Daoy (cell line): ENCODE measurements at places on chromosomes 12 and 14.
A peak's percentile ranks its signal among the peaks of the same experiment; 100 is the strongest.

DNA sequence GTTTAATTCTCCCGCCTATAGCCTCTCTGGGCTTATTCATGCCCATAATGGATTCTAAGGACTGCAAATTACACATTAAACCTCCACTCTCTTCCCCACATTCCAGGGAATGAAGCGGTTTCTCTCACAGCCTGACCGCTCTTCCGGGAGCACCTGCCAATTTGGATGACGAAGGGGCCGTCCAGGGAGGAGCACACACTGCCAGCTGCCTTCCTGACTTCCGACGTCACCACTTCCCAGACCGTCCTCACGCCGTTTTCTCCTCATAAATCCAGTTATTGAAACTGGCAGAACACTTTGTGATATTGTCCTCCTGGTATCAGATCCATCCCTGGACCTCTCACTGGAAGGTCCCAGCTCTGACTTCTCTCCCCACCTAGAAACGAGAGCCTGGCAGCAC, 87.6 kb downstream of the GCH1 start:
- no peak for DNase-seq

- no peak for DNase-seq
Measured at GRCh38 chr14:74658535-74659131, 46.6 kb upstream of the LTBP2 start.

DNA sequence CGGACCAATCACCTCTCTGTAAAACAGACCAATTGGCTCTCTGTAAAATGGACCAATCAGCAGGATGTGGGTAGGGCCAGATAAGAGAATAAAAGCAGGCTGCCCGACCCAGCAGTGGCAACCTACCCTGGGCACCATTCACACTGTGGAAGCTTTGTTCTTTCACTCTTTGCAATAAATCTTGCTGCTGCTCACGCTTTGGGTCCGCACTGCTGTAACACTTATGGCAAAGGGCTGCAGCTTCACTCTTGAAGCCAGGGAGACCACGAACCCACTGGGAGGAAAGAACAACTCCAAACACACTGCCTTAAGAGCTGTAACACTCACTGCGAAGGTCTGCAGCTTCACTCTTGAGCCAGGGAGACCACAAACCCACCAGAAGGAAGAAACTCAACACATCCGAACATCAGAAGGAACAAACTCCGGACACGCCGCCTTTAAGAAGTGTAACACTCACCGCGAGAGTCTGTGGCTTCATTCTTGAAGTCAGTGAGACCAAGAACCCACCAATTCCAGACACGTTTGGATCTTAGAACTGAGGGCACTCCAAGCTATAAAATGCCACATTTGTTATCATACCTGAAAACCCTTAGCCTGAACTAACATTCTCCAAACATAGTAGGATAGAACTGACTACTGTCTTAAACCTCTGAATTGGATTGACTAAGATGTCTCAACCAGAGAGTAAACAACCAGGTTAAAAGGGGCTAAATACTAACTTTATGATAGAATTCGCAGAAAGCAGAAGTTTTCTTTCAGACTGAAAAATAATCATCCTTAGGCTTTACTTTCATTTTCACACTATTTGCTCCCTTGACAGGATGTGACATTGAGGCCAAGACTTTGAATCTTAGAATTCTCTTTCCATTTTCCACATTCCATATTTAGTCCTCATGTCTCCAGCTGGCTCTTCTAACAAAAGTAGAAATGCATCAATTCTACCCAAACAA, 33.6 kb downstream of the CDKL1 start:
- no peak for DNase-seq

GRCh38 chr12:87303396-87304012, 725.7 kb downstream of the C12orf50 start:
- DNase-seq: no peak

DNA sequence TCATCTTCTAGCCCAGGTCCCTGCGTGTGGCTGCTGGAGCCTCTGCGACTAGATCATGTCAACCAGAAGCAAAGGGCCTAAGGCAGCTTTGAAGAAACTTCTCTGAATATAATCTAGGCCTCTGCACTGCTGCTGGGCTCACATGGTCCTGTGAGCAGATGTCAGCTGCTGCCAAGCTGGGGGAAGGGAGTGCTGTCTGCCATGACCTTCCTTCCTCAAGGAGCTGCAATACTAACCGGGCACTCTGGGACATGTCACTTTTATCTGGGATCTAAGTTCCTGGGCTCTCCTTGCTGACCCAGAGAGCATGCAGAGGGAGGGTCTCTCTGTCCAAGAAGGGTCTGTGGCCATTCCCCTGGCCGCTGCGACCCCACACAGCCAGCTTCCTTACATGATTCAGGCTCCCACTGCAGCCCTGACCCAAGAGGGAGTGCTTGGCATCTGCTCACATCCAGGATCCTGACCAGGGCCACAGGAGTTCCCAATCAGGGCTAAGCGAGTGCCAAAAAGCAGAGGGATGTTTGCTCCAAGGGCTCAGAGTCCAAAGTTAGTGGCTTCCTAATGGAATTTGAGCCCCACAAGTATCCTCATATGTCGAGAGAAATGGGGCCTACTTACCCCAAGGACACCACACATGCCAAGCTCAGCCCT, 74.0 kb downstream of the PLEKHG3 start:
- no peak for DNase-seq

GRCh38 chr12:6038160-6038559, 86.3 kb downstream of the VWF start:
- DNase-seq: peak; percentile 85

DNA sequence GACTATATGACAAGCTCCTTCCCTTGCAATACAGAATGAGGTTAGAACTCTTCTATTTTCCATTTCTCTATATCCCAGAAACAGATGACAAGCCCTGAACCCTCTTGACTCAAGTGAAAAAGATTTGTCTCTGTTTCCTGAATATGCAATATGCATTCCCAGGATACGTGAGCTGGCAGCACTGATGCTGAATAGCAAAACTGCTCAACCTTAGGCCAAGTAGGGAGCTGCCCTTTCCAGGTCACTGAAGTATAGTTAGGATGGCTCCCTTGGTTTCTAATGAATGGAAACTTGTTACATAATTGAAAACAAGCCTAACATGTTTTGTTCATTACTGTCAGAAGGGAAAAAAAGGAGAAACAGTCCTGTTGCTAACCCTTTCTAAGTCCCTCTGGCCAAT, 47.9 kb upstream of the PLEKHG7 start:
- no peak for DNase-seq

DNA sequence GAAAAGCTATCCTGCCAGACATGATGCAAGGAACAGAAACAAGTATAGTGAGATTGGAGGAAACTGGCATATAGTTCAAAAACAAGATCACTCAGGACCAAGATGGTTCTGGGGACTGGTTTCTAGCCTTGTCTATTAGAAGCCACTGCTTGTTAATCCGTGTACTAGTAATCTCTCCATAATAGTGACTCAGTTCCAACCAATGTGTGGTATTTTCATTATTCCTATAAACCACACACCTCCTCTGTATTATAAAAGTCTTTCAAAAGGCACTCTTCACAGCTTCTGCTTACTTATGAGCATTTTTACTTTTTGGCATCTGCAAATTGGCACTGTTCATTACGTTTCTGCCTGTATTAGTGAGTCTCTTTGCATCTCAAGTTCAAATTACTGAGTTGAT, 140.3 kb downstream of the SLC6A15 start:
- no peak for DNase-seq

DNA sequence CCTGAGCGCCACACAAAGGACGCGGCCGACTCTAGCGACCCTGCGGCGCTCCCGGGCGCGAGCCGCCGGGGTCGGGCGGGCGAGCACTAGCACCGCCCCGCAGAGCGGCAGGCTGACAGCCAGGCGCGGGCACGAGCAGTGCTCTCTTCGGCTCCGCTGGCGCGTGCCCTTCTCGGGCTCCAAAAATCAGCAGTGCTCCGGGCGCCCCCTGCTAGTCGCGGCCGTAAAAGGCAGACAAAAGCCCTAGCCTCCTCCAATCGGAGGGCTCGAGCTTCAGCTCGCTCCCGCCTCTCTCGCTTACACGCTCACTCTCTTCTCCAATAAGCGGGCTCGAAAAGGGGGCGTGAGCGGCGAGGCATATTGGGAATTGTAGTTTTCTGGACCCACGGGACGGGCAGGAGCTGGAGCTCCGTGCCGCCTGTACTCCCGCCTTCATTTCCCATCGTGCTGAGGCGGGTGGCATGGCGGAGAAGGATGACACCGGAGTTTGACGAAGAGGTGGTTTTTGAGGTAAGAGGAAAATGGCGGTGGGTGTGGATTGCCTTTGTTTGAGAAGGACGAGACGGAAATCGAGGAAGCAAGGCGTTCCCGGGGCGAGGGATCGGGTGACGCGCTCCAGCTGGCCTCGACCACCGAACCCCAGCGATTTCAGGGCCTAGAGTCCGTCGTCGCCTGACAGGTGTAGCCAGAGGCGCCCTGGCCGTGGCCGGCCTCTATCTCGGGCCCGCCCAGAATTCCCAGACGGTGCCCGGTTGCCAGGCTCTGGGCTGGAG, at the start of the genes FGD6 and VEZT:
TSS of gene FGD6 (minus strand) at position 91 of the 773 bp plus-strand sequence. CDS start 227 bp downstream, outside the sequence.
TSS of gene VEZT (plus strand) at position 431 of the 773 bp plus-strand sequence. CDS start at position 475, 44 bp downstream.
- peak; percentile 99 for DNase-seq

- no peak for DNase-seq
Measured at GRCh38 chr12:14317362-14318146, 47.9 kb upstream of the ATF7IP start.

GRCh38 chr12:6200256-6201212, at the start of gene CD9:
CD9 (plus strand) TSS chr12:6200400; CDS start chr12:6200500, 100 bp downstream.
- peak; percentile 67 for DNase-seq

DNA sequence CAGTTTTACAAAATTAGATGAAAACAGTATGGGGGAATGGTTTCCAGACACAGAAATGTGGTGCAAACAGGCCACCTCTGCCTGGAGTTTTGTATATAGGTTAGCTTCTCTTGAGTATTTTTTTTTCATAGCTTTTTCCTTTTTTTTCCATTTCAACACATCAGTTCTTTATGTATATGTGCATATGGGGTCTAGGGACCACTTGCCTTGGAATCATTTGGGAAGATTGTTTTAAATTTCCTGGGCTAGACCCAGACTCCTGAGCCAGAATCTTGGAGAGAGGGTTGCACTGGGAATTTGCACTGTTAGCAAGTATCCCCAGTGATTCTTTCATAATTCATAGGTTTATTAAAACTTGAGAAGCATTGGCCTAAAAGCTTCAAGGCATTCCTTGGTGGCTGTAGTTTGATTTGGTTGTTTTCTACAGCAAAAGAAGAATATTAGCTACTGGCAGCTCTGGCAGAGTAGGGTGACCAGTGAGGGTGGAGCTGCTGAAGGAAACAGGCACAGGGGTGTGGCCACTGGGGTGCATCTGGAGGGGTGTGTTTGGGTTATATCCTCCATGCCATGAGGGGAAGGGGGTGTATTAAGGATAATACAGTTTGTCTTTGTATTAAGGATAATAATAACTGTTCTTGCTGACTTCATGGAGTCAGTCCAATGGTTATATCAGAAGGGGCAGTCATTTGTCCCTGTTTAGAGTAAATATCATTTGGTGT, 22.8 kb downstream of the PPP1R36 start:
- no peak for DNase-seq

GRCh38 chr12:84508851-84509260, 403.7 kb downstream of the SLC6A15 start:
- no peak for DNase-seq

- DNase-seq: no peak
Measured at GRCh38 chr12:2435511-2435910, 359.3 kb upstream of the FKBP4 start.

- DNase-seq: no peak
Measured at GRCh38 chr14:103526247-103526913, 2.6 kb upstream of the TRMT61A start.

DNA sequence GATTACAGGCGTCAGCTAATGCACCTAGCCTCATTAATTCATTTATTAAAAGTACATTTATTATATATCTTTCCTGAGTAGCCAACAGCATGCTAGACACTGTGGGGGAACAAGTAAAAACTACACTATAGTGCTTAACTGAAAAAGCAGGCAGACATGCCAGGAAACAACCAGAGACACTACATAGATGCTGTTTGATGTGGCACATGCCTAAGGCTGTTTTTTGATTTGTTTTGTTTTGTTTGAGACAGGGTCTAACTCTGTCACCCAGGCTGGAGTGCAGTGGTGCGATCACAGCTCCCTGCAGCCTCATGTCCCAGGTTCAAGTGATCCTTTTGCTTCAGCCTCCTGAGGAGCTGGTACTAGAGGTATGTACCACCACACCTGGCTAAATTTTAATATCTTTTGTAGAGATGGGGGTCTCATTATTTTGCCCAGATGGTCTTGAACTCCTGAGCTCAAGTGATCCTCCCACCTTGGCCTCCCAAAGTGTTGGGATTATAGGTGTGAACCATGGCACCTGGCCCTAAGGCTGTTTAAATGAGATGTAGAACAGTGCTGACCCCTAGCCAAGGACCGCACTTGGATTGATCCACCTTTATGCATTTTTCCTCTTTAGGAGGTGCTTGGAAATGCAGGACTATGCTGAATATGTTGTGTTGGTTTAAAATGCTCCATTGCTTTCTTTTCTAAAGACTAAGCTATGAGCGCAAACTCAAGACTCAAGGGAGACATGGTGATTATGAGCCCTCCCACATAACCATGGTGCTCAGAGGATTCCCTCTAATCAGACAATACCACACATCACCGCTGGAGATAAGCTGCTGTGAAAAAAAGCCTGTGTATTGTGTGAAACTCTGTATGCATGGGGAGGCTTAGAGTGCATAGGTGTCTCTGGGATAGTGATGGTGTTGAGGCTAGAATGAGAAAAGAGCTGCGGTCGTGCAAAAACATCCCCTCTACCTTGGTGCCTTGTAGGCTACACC, 10.5 kb upstream of the C14orf93 start:
- no peak for DNase-seq

DNA sequence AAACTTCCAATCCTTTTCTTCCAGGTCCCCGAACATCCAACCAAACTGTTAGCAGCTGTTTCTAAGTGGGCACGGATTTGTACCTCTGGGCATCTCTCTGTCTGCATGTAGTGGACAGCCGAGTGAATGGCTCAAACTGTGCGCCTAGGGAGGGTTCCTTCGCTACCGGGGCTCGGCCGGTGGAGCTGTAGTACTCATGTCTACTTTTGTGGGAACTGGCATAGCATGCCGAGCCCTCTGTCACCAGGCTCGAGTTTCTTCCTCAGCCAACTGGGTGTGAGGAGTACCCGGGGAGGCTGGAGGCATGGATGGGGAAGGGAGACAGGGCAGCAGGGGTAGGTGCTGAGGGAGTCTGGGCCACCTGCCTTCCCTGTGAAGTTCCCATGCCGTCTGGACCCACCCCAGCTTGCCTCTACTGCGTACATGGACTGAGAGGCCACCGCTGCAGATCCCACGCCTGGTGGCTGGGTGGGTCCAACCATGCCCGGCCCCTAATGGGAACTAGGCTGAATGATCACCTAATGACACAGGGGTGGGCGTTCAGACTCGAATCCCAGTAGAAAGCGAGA, 23.0 kb downstream of the TNFAIP2 start:
- DNase-seq: no peak

DNA sequence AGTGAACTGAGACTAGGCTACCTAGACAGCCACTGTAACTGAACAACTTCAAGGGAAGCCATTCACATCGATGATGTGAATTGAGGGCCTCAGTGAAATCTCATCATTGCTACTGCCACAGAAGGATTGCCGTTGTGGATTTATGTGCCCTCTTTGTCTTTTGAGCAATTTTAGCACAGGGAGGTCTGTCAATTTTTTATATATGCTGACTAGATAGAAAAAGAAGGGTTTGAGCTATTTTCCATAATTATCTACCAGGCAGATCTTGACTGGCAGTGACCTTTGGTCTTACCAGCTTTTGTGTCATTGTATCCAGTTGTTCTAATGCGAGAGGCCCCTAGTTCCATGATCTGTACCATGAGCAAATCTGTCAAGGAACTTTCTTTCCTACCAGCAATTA, 179.4 kb downstream of the ERC1 start:
- no peak for DNase-seq
